Activated CD8-positive, alpha-beta memory T cell treated with anti-CD3 and anti-CD28 coated beads, Interleukin-2, amount 10 ng/mL, durations not matched to agents 7 days and 5 days (primary cell): ENCODE measurements at places on chromosomes 1 and 21.

GRCh38 chr21:45617021-45617921 lies 26.3 kb upstream of the PCBP3 start:
- DNase-seq, result no peak

DNA sequence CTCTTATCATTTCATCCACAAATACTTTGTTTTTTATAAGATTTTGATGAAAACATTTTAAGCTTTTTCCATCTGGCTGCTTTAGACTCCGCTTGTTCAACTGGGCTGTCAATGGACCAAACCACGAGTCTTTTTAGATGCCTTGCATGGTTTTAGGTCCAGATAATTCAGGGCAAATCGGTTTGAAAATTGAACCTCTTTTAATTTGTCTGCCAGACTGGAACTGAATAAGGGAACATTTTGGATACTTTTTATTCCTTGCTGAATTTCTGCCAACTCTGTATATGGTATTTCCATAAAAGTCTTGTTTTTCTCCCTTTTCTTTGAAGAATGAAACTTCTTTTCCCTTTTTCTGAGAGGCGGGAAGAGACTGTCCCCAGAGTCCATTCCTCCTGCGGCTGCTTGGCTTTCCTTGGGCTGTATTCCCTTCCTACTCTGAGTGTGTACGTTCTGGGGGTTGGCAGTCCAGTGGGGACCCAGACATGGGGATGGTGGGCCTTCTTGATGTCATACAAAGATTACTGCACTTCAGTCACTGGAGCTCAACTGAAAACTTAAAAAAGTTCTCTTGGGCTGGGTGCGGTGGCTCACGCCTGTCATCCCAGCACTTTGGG lies 46.5 kb upstream of the CNN3 start:
- DNase-seq, result no peak

DNA sequence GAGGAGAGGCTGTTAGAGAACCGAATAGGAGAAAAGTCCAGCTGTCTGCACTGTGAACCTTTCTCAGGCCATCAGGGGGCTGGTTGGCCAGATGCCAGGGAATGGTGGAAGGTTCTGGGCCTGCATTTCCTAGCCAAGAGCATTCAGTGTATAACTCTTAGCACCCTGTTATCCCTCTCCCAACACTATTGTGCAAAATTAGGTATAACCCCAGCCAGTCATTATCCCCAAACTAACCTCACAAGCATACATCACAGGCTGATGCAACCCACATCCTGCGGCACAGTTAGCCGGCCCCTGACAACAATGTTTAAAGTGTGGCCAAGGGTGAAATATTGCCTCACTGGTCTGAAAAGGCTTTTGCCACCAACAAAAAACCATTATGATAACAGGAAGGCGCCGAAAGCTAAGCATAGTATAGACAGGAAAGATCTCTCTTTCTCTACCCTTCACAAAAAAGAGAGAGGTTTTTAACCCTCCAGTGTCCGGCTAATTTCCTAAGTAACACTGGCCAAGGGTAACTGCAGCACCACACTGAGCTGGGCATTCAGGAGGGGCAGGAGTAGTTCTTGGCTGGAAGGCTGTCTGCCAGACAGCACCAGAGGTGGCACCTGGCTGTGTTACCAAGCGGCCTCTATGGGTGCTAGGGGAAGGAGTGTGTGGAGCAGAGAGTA lies 77.3 kb upstream of the BCAR3 start:
- DNase-seq, result peak; percentile 84

- DNase-seq, result peak; percentile 67
Observed at GRCh38 chr1:26280333-26281042, 602 bp downstream of the SH3BGRL3 start.

- DNase-seq, result no peak
Observed at GRCh38 chr1:68149907-68150306, 82.4 kb downstream of the WLS start.

DNA sequence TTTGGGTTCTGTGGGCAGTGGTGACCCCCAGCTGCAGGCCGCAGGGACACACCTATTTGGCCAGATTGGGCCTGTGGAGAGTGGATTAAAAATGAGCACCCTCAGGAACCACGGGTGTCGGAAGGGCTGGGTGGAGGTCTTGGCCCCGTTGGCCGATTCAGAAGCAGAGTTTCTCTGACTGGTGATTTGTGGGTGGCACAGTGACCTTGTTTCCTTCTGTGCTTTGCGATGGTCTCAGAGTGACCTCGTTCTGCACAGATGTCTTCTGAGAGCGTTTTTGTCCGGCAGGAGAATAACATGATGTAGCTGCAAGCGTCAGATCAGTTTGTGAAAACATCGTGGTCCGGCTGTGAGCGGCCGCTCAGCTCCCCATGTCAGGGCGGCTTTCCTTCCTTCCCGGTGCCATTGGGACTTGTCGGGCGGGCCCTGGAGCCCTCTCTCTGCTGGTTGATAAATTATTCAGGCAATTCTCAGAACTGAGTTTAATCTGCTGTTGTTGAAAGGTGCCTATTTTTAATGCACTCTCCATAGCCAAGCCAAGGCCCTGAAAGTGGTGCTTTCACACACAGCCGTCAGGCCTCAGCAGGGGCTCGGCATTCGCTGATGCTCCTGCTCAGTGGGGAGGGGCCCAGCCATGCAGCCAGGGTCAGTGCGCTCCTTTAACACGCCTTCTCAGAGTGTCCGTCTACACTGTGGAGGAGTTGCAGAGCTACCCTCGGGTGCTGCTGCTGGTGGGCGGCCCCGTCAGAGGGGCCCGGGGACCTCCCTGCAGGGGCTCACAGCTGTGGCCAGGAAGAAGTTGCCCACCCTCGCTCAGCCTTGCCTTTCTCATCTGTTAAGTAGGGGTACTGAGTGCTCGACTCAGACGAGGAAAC lies 26.8 kb downstream of the TRPM2 start:
- DNase-seq, result peak; percentile 30

- DNase-seq, result no peak
Observed at GRCh38 chr1:248621770-248622169, 13.1 kb downstream of the OR2T11 start.
